Lower lobe of right lung (tissue), 2 donors: ENCODE measurements at places on chromosomes 3 and 15. TPM values are rescaled to one million over a fixed set of nuclear protein-coding genes. Genes with fewer than 3 reads are reported as not detected.

Gene SNAPC5
- total RNA-seq = 26.1 TPM

DNA sequence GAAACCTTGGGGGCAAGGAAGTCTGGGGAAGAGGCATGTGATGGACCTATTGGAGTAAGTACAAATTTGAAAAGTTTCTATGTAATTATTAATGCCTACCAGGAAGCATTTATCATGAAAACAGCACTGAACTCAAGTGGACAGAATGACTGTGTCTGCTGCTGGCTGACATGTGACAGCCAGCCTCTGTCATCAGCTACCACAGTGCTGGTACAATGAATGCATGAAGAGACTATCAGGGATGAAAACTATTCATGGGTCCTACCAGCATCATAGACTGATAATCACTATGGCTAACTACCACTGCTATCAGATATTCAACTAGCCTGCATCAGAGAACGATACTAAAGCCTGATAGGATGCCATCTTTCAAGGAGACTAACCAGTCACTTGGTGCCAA is 193.5 kb downstream of the RAP2B start:
- DNase-seq = no peak

DNA sequence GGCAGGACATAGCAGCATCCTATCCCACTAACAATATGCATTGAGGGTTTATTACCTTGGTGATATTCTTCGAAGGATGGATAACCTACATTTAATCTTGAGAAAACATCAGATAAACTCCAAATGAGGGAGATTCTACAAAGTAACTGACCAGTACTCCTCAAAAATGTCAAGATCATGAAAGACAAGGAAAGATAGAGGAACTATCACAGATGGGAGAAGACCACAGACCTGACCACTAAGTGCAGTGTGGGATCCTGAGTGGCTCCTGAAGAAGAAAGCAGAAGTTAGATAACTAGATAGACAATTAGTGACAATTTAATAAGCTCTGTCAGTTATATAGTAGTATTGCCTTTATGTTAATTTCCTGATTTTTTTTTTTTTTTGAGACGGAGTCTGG is 17.7 kb upstream of the CGNL1 start:
- DNase-seq = no peak

GRCh38 chr3:190424478-190425439 is 24.9 kb downstream of the TMEM207 start:
- DNase-seq = peak; percentile 71

- no peak for DNase-seq
Observed at GRCh38 chr3:69441040-69441439, 55.2 kb upstream of the FRMD4B start.

GRCh38 chr3:193590088-193590856 is 2.7 kb upstream of the OPA1 start:
- DNase-seq = no peak
